ENCODE measurements at places on chromosomes 13 and 19.

DNA sequence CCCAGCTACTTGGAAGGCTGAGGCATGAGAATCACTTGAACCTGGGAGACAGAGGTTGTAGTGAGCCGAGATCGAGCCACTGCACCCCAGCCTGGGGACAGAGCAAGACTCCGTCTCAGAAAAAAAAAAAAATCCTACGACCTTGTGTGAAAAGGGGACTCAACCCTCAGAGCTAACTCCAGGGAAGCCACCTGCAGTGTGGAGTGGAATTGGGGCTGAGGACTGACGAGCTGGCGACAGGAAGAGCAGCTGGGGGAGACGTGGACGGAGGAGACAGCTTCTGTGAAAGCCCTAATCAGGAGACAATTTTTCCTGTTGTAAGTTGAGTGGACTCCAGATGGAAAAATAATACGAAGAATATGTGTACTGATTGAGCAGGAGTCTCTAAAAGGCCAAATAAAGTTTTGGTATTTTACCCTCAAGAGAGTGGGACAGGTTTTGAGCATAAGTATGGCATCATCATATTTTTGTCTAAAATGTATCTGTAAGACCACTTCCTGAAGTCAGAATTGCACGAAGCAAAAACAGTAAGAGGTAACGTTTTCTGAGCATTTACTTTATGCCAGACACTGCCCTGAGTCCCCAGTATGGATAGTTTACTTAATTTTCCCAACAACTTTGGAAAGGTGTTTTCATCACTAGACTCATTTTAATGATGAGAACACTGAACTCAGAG is 12.0 kb upstream of the LAIR1 start:
- DNase-seq: no peak

GRCh38 chr13:99435998-99436397 is 65.3 kb upstream of the TM9SF2 start:
- DNase-seq: no peak

DNA sequence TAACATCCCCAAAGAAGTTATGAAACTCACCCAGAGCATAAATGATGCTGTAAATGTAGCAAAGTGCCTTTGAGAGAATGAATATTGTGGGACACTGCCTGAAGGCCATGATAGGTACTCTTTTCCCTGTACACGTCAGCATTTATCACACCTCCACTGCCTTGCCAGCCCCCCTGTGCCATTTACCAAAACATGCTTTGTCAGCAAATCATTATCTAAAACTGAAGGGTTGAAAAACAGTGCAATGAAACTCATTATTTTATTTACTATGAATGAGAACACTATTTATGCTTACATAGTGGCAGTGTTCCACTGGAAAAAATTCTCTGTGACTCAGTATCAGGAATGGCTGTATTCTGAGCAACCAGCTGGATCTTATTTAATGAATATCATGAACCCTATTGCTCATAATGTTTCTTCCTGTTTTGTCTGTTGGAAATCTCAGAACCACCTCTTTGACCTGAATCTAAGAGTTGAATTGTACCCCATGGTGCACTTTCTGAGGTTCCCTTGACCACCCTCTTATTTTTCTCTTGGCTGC is 564.1 kb downstream of the DCT start:
- peak; percentile 75 for DNase-seq

DNA sequence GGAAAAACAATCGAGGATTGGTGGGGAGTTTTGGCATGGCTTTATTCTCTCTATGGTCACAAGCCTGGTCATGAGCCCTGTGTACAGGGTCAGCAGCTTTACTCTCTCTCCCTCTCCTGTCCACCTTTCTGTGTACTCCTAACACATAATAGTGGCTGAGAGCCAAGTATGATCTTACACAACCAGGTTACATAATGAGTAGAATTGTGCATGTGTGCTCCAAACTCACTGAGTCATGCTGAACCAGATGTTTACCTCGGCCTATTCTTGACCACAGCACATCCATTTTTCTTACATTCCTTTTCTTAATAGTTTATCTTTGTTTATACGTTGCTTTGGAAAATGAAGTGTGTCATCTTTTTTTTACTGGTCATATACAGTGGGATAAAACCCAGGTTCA is 53.1 kb downstream of the ZNF254 start:
- DNase-seq: peak; percentile 96

- no peak for DNase-seq
Measured at GRCh38 chr19:19661675-19662251, 1.7 kb downstream of the ATP13A1 start.

DNA sequence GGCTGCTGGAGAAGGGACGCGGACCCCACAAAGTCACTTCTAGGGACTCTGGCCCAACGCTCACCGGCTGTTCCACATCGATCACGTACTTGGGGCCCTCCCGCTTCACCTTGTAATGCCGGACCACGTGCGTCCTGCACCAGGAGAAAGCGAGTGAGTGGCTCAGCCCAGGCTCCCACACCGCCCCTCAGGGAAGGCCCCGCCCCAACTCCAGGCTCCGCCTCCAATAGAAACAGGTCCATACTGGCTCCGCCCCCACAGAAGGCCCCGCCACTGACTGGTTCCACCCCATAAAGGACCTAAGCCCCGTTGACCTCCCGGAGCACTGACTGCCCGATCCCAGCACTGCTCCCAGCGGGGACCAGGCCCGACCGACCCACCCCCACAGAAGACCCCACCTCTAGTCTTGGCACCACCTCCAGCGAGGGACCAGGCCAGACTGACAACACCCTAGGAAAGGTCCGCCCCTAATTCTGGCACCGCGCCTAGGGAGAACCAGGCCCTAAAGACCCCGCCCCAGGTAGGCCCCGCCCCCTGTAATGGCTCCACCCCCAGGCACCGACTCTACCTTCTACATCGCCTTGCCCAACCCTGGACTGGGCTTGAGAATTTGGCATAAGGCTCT is 11.3 kb downstream of the STAP2 start:
- peak; percentile 13 for DNase-seq

DNA sequence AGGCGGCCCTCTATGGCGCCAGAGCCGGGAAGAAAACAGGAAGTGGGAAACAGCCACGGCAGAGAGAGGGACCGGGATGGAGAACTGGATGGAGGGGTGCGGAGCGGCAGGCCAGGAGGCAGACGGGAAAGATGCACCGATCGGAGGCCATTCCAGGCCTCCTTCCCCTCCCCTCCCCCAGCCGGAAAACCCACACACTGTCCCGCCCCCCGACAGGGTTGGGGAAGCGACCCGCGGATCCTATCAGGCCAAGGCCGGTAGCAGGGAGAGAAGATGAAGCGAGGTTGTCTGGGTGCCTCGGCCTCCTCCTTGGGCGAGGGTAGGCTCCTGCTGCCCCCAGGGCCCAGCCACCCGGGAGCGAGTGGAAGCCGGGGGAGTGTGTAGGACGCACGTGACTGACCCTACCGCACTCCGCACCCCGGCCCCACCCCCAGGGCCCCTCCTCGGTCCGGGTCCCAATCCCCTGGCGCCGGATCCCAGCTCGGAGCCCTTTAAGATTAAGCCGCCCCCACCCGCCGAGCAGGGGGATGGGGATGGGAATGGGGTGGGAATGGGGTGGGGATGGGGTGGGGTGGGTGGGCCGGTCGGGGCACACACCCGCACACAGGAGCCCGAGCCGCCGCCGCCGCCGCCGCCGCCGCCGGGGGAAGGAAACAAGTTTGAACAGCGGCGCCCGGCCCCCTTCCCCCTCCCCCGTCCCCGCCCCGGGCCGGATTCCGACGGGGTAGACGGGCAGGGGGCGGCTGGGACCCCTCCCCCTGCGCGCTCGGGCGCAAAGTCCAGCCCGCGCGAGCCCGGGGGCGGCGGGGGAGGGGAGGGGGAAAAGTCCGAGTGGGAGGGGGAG is 1.5 kb downstream of the ERF start:
- peak; percentile 26 for DNase-seq

DNA sequence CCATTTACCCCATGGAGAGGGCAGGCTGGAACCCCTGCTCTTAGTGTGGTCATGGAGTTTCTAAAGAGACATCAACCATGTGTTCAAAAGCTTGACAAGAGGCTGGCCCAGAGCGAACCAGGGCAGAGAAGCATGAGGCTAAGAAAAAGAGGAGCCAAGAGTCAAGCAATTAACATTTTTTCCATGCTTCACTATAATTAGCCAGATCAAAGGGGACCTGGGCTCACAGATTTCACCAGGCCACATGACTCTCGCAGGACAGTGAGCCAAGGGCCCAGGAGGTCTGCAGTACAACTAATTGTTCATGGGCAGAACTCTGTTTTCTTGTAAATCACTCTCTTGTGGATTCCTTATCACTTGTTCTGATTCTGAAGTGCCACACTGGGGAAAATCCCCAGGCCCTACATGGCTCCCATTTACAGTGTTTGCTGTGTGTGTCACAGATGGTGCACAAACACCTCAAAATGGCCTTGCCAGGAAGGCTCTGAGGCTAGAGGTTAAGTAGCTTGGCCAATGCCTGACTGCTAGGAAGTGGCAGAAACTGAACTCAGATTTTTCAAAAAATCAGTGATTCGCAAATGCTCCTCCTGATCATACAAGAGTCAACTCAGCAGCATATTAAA is 101.2 kb downstream of the LHFPL6 start:
- DNase-seq: no peak

DNA sequence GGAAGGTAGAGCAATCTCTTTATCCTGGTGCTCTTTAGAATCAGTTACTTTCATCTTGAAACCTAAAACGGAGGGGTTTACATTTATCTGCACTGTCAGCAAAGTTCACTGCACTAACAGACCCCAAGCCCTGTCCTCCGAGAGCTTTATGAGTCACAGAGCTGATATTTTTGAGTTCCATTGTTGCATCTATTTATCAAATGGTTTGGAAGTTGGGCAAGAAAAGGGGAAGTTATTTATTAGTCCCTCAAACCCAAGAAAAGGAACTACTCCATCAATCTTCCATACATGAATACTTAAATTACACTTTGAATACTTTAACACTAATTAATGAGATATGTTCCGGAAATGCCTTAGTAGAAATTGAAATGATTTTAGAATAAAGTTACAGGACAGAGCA is 55.5 kb downstream of the EDNRB start:
- no peak for DNase-seq

- DNase-seq: peak; percentile 32
Measured at GRCh38 chr13:62512194-62513141, 1096.8 kb upstream of the PCDH20 start.

- DNase-seq: no peak
Measured at GRCh38 chr13:51041126-51041525, 69.9 kb downstream of the C13orf42 start.

GRCh38 chr13:67377919-67378318 is 147.8 kb upstream of the PCDH9 start:
- DNase-seq: no peak

DNA sequence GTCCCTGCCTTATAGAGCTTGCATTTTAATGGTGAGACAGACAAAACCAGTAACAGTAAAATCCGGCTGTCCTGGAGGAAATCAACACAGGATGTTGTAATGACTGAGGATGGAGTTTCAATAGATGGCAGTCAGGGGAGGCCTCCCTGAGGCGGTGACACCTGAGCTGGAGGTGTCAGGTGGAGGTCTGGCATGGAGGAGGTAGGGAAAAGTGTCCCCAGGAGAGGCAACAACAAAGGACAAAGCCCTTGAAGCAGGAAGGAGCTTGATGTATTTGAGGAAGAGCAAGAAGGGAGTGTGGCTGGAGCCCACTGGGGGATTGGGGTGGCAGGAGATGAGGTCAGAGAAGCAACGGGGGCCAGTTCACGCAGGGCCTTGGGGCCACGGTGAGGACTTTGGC is 7.8 kb downstream of the GRIN2D start:
- DNase-seq: no peak

- peak; percentile 40 for DNase-seq
Measured at GRCh38 chr13:51050021-51050830, 60.8 kb downstream of the C13orf42 start.

- DNase-seq: no peak
Measured at GRCh38 chr13:38606699-38607535, 80.0 kb upstream of the FREM2 start.

GRCh38 chr13:71358218-71358617 is 508.8 kb downstream of the DACH1 start:
- DNase-seq: no peak

- peak; percentile 15 for DNase-seq
Measured at GRCh38 chr13:40777809-40778175, 6.8 kb upstream of the MRPS31 start.

DNA sequence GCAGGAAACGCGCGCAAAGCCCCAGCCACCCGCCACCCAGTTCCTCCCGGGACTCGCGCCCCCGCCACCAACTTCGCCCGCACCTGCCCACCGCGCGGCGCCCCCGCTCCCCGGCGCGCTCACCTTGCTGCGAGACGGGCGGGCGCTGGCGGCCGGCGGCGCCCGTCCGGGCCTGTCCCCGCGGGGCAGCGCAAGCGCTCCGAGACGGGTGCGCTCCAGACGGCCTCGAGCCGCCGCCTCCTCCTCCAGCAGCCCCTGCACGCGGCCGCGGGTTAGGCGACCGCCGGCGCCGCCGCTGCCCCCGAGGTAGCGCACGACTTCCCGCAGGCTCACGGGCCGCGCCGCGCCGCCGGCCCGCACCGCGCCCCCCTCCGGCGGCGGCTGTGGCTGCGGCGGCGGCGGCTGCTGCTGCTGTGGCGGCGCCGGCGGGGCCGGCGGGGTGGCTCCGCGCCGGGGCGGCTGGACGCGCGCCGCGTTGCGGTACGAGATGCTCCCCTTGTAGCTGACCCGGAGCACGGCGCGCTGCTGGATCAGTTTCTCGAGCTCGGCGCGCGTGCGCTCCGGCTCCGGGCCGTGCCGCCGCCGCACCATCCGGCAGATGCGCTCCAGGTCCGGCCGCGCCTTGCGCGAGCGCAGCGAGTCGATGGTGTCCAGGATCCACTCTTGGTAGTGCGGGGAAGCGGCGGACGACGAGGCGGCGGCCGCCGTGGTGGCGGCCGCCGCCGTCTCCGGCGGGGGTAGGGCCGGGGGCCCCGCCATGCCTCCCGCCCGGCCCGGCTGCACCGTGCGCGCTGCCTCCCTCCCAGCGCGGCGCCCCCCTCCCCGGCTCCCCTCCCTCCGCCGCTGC is 666 bp downstream of the SAMD1 start:
- peak; percentile 74 for DNase-seq

GRCh38 chr19:14081797-14082674 is 3.5 kb downstream of the C19orf67 start:
- peak; percentile 27 for DNase-seq

DNA sequence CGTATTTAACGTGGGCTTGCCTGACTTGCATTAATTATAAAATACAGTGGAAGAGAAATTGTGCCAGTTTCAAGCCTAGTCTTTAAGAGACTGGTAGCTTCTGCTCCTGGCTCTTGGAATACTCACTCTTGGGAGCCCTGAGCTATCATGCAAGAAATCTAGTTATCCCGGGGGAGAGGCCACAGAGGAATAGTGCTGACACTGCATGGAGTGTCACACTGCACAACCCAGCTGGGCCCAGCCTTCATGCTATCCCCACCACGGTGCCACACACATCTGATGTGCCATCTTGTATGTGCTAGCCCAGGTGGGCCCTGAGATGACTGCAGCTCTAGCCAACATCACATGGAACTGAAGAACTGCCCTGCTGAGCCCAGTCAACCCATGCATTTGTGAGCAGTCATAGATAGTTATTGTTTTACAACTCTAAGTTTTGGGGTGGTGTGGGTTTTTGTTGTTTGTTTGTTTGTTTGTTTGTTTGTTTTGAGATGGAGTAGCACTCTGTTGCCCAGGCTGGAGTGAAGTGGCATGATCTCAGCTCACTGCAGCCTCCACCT is 8.3 kb downstream of the MAMSTR start:
- DNase-seq: no peak

- DNase-seq: no peak
Measured at GRCh38 chr19:14554382-14554812, 17.5 kb downstream of the NDUFB7 start.

- no peak for DNase-seq
Measured at GRCh38 chr13:36131222-36131930, at the start of gene DCLK1. DCLK1 (minus strand) TSS chr13:36131382.

Measured in IMR-90 (cell line).